ENCODE measurements at places on chromosomes 5 and 9. TPM values are rescaled to one million over a fixed set of nuclear protein-coding genes. Genes with fewer than 3 reads are reported as not detected.

- H3K27me3 ChIP-seq = no peaks in the 10 kb centered on the region
- peaks cover 10% of the 10 kb centered on the region for H3K4me1 ChIP-seq
- no peaks in the 10 kb centered on the region for H3K36me3 ChIP-seq
Observed at GRCh38 chr9:129027224-129027684, 877 bp downstream of the SH3GLB2 start.

DNA sequence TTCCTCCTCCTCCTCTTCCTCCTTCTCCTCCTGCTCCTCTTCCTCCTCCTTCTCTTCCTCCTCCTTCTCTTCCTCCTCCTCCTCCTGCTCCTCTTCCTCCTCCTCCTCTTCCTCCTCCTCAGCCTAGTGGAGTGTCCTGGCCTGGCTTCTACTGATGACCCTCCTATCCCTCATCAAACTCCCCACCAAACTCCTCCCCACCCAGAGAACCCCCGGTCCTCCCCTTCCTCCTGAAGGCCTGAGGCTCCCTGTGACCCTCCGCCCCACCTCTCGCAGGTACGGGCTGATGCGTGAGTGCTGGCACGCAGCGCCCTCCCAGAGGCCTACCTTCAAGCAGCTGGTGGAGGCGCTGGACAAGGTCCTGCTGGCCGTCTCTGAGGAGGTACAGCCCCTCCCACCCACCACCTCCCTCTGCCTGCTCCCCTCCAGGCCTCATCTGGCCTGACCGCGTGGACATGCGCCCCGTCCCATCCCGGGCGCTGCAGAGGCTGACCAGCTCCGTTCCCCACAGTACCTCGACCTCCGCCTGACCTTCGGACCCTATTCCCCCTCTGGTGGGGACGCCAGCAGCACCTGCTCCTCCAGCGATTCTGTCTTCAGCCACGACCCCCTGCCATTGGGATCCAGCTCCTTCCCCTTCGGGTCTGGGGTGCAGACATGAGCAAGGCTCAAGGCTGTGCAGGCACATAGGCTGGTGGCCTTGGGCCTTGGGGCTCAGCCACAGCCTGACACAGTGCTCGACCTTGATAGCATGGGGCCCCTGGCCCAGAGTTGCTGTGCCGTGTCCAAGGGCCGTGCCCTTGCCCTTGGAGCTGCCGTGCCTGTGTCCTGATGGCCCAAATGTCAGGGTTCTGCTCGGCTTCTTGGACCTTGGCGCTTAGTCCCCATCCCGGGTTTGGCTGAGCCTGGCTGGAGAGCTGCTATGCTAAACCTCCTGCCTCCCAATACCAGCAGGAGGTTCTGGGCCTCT is 10.6 kb downstream of the FGFR4 start:
- DNase-seq = no peak
- H3K36me3 ChIP-seq = no peaks in the 10 kb centered on the region
- no peak overlapping the region for H3K4me3 ChIP-seq
- no peak overlapping the region for H3K27ac ChIP-seq
- no peaks in the 10 kb centered on the region for H3K4me1 ChIP-seq

DNA sequence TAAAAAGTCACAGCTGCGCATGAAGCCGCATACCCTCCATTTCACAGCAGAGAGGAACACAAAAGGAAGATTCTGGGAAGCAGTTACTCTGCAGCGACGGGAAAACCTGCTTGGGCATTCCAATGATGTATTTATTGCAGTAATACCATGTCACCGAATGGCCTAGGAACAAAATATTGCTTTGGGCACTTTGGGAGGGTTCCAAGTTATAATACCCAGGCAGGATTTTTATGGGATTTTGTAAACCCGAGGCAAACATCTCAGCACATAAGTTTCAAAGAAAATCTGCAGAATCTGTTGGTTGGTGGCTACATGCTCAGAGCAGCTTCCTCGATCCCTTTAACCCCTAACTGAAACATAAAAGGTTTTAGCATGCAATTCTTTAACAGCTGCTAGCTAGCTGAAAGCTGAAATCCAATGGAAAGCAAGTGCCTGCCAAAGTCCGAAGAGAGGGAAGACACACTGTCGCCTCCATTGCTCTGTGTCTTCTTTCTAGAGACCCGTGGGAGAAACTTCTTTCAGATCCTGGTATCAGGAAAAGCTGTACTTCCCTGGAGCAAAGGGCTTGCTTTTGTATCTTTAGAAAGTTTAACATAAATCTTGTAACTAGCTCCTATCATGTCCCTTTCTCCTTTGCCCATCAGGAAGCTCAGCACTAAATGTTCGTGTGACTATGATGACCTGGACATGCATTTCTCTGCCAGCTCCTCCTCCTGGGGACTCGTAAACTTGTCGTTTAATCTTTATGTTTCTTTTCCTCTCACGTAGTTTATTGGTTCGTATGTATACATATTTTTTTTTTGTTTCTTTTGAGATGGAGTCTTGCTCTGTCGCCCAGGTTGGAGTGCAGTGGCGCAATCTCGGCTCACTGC is 195.0 kb downstream of the MAPKAP1 start:
- no peaks in the 10 kb centered on the region for H3K36me3 ChIP-seq
- peak overlapping the region; percentile 42 for H3K27ac ChIP-seq
- H3K27me3 ChIP-seq = no peaks in the 10 kb centered on the region

DNA sequence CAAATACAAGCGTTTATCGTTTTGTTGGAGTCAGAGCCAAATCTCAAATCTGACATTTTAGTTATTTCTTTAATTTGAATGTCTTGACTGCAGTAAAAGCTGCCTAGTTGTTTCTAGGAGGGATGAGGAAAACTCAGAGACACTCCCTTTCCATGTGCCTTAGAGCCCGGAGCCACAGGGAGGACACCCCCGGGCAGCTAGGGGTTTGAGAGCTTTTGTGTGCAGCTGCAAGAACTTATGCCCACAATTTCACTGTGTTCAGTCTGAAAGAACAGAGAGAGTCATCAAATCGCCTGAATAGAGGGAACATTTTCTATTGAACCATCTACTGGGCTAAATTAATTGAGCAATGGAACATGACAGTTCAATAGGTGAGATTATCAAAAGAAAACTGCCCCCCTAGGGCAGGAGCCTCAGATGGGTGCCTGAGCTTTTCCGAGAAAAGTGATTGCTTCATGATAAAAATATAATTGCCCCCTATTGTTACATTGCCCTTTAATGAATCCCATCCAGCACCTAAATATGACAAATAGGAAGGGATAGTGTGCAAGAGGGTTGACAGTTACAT is 709.3 kb upstream of the RGMB start:
- H3K36me3 ChIP-seq = no peaks in the 10 kb centered on the region
- no peak overlapping the region for H3K27ac ChIP-seq
- H3K4me1 ChIP-seq = no peaks in the 10 kb centered on the region
- DNase-seq = no peak

GRCh38 chr9:22740781-22741180 is 294.2 kb downstream of the DMRTA1 start:
- DNase-seq = no peak
- H3K4me1 ChIP-seq = no peaks in the 10 kb centered on the region
- no peak overlapping the region for H3K4me3 ChIP-seq
- no peak overlapping the region for H3K27ac ChIP-seq
- no peaks in the 10 kb centered on the region for H3K36me3 ChIP-seq

DNA sequence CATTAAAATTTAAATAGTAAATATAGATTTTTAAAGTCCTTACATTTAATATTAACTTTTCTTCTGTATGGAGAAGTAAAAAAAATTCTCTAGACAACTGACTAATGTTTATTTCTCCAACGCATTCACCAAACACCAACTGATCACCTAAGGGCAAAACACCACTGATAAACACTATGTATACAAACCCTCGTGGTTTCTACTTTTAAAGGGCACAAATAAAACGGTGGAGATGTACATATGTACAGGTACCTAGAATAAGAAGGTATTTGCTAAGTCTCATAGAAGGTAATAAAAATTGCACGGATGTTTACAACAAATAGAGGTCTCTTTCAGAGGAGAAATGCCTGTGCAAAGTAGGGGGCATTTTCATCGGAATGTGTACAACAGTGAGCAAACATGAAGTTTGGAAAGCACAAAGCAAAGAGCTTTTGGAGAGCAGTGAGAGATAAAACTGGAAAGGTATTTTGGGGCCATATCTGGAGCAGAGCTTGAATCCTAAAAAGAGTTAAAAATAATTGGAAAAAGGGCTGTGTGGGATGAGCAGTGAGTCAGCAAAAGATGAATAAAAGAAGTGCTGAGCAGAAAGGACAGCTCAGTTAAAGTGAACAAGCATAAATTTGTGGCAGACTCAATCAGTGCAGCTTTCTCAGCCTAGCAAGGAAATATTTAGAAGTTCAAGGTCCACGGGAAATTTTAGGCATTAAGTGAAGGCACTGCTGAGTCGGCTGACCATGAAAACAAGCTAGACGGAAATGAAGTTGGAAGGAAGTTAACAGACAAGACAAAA is 160.0 kb downstream of the TMEM161B start:
- H3K36me3 ChIP-seq = no peaks in the 10 kb centered on the region
- no peak overlapping the region for H3K4me3 ChIP-seq
- no peaks in the 10 kb centered on the region for H3K4me1 ChIP-seq
- no peak for DNase-seq
- H3K27ac ChIP-seq = no peak overlapping the region

- no peaks in the 10 kb centered on the region for H3K27me3 ChIP-seq
- H3K36me3 ChIP-seq = no peaks in the 10 kb centered on the region
- no peak overlapping the region for H3K4me3 ChIP-seq
- H3K4me1 ChIP-seq = no peaks in the 10 kb centered on the region
- DNase-seq = no peak
Observed at GRCh38 chr9:117224695-117225094, 190.2 kb downstream of the ASTN2 start.

- H3K4me3 ChIP-seq = no peak overlapping the region
- no peak overlapping the region for H3K27ac ChIP-seq
- no peaks in the 10 kb centered on the region for H3K36me3 ChIP-seq
- no peak for DNase-seq
- no peaks in the 10 kb centered on the region for H3K27me3 ChIP-seq
- H3K4me1 ChIP-seq = no peaks in the 10 kb centered on the region
Observed at GRCh38 chr9:121185774-121186403, 15.8 kb downstream of the RAB14 start.

Gene EIF4E1B
- not detected for total RNA-seq

Gene CTXN3
- not detected for total RNA-seq

Gene SHROOM1
- total RNA-seq = 36.9 TPM

All from colonic mucosa (tissue), 4 donors.